NCI-H446 (cell line): ENCODE measurements at places on chromosomes 6 and 20.

DNA sequence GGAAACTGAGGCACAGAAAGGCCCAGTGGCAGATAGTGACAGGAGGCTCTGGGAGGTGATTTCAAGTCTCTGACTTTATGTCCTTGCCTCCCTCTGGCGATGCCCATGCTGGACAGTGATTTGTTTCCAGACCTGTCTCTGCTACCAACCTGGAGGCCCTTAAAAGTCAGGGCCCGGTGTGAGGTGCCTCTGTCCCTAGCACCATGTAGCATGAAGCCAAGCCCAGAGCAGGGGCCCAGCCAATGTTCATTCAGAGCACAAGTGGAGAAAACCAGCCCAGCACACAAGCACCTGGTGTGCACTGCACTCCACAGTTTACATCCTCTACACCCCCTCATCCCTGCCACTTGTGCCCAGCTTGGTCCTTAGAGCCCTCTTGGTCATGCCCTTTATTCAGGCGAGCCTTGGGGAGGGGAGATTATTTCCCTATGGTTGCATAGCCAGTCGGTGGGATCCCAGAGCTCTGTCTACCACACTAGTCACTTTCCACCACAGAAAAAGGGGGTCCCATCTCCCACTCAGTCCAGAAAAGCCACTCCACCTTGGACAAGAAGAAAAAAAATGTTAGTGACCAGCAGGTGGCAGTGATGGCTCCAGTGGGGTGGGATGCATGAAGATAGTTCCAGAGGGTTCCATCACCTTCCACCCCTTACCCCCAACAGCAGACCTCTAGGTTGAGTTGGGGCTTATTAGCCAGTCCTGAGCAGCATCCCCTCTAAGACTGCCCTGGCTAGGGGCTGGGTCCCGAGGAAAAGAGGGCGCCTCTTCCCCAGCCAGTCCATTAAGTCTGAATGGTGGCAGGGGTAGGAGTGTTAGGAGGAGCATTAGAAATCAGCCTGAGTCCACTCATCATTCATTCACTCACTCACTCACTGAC, 30.9 kb downstream of the KIAA1755 start:
- no peak for DNase-seq

- DNase-seq, result no peak
Observed at GRCh38 chr6:151388997-151389617, 2.3 kb downstream of the ZBTB2 start.

GRCh38 chr6:23447731-23448130, 678.3 kb upstream of the NRSN1 start:
- no peak for DNase-seq

- no peak for DNase-seq
Observed at GRCh38 chr20:21031666-21032065, 74.5 kb downstream of the LINC00237 start.

GRCh38 chr20:15889514-15890256, 683.6 kb downstream of the KIF16B start:
- peak; percentile 79 for DNase-seq

GRCh38 chr6:57195457-57195856, 23.3 kb downstream of the BAG2 start:
- DNase-seq, result no peak

- no peak for DNase-seq
Observed at GRCh38 chr6:128784266-128784665, 98.7 kb upstream of the LAMA2 start.

- no peak for DNase-seq
Observed at GRCh38 chr6:5566718-5567117, 305.4 kb downstream of the FARS2 start.

DNA sequence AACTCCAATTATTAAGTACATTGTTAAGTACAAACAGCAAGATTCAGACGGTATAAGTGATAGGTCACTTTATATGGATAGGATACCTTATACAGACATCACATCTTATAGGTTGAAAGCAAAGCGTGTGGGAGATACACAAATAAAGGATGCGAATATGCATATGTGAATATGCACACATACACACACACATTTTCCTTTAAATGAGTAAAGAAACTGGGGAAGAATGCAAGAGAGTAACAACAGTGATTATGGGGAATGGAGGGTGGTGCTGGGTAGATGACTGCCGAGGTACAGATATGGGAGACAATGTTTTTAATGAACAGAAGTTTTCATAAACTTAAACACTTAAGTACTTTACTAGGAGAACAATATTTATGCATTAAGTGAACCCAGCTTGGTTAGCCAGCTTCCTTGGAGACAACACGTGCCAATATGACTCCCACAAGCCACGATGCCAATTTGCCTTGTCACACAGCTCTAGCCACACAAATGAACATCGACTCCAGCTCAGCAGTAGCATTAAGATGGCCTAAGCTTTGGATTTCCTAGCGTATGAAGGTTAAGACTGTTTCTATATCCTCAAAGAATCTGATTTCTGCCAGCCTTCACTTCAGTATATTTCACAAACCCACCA, 96.6 kb downstream of the EPB41L2 start:
- no peak for DNase-seq

DNA sequence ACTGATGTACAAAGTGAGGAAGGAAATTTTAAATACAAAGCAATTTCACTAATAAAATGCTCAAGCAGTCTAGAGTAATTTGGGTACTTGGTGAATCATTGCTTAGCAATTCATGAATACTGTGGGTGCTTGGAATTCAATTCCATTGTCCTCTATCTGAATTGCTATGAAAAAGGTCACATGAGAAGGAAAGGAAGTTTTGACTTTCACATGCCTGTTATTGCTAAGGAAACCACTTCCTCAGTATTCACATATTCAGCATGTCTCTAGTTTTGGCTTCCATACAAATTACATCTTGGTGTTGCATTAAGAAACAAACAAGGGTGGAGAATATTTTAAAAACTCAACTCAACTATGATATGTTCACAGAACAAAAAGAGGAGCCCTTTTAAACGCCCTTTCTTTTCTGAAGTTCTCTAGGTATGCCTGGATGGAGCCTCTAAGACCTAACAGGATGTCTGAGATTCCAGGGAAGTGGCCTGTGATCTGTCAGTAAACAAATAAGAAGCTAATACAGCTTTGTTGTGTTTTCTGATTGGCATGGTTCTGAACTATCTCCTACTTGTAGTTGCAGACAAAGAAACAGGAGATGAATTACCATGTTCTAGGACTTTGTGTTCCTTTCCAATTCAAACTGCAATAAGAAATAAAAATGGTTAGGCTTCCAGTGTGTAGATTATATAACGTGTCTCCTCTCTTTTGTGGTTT, 190.4 kb downstream of the OGFRL1 start:
- DNase-seq, result no peak

DNA sequence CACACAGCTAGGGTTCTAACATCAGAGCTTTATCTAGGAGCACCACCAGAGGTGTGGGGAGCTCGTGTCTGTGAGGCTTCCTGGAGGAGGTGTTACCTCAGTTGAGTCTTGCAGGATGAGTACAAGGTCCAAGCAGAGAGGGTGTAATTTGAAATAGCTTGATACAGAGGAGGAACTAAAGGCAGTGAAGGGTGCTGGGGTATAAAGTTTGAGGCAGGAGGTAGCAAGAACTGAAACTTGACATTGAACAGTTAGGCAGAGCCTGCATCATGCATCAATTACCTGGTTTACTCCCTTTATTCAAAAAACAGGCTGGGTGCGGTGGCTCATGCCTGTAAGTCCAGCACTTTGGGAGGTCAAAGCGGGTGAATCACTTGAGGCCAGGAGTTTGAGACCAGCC, 241.2 kb downstream of the UST start:
- DNase-seq, result no peak

- no peak for DNase-seq
Observed at GRCh38 chr6:92160226-92160625, 1259.1 kb downstream of the EPHA7 start.

- DNase-seq, result peak; percentile 5
Observed at GRCh38 chr6:16058201-16058928, 70.5 kb upstream of the MYLIP start.

DNA sequence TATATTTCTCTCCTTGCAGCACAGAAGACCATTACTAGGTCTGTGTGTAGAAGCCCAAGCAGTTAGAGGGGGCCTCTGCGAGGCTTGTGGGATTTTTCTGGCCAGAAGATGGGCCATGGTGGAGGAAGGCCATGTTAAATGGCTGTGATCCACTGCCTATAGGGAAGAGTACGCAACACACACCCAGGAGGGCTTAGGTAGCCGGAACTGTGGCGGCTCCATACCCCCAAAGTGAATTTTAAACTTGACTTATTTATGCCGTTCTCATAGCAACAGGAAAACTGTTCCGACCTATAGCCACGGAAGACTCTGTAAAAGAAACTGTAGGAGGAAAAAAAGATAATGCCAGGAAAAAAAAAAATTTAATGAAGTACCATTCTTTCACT, 69.5 kb downstream of the SLX4IP start:
- DNase-seq, result no peak

DNA sequence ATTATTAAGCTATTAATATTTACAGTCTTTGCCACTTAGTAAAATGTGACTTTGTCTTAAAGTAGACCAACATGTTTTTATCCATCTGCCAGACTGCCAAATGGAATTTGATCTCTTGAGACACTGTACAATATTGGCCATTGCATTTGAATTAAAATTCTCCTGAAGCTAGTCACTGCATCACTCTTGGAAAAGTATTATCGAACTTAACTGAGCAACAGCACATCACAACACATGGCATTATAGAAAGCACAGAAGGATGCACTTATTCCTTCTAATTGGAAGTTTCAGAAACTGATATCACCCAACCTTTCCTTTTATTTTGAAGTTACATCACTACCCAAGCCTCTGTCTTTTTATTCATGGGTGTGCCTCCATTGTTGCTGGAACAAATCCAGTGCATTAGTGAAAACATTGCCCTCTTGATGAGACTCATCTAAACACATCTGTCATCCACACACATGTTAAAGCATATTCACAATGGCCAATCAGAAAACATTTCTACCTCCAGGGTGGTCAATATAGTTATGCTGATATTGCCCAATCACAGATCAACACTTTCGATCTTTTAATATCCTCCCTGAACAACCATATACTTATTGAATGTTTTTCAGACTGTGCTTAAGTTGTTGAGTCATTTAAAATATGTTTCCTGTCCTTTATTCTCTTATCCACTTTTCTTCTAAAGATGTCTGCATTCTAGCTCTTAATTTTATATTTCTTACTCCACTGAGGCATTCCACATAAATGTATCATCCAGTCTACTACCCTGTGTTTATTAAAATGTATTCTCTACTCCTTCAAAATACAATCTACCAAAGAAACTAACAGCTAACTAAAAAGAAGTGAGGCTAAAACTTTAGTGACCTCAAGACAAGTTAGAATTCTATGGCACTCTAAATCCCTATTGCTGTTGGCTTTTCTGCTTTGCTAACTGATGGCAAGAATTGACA, 535.0 kb downstream of the RFPL4B start:
- peak; percentile 41 for DNase-seq

- no peak for DNase-seq
Observed at GRCh38 chr6:166617359-166617758, 9.7 kb downstream of the RPS6KA2 start.

- DNase-seq, result no peak
Observed at GRCh38 chr6:5014072-5014561, 10.3 kb upstream of the RPP40 start.

DNA sequence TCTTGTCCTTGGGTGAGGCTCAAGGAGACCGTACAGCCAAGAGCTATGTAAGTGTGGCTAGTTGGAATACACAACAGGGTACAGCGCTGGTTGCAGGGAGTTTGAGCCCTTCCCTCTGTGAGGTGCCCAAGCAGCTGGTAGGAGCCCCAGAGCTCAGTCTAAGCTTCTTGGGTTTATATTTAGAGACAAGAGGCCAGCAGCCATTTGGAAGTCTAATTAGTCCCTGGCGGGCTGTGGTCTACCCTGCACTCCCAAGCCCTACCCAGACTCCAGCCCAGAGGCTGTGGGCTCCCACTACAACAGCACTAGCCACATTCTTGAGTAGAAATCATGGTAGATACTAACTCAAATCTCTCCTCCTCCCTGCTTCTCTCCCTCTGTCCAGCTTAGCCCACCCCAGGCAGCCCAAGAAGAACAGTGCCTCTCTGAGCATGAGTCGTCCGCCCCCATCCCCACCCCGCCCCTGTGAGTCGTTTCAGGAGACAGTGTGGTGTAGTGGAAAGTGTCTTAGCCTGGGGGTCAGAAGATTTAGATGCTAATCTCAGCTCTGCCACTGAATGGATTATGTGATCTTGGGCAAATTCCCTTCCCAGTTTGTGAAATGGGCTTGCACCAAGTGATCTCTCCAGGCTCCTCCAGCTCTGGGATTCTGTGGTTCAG, 37.8 kb downstream of the EIF2S2 start:
- DNase-seq, result no peak

DNA sequence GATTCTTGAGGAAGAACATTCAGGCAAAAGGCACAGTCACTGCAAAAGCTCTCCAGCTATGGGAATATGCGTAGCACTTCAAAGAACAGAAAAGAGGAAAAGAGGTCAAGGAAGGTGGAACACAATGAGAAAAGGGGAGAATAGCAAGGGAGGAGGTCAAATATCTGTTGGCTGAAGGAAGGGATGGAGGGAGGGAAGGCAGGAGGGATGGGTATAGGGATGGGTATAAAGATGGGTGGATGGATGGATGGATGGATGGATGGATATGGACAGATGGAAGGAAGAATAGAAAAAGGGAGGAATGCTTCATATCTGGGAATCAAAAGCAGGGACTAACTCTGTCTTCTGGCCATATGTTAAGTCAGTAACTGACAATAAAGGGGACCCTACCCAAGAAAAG, 164.2 kb upstream of the TOP1 start:
- DNase-seq, result no peak

- peak; percentile 23 for DNase-seq
Observed at GRCh38 chr6:79778816-79779215, 147.7 kb downstream of the SH3BGRL2 start.

DNA sequence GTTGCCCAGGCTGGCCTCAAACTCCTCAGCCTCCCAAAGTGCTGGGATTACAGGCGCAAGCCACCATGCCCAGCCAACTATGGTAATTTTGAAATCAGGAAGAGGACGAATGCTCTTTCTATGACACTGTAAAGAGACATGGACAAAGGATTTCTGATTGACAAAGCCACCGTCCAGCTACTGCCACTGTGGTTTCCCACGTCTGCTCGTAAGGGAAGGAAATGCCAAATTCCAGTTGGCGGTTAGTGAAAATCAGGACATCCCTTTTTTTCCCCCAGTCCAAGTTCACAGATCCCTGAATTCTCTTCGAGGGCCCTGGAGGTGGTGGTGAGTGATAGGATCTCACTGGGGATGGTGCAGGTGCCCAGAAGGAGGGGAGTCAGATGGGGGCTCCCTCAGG, 31.2 kb downstream of the SNAI1 start:
- no peak for DNase-seq

DNA sequence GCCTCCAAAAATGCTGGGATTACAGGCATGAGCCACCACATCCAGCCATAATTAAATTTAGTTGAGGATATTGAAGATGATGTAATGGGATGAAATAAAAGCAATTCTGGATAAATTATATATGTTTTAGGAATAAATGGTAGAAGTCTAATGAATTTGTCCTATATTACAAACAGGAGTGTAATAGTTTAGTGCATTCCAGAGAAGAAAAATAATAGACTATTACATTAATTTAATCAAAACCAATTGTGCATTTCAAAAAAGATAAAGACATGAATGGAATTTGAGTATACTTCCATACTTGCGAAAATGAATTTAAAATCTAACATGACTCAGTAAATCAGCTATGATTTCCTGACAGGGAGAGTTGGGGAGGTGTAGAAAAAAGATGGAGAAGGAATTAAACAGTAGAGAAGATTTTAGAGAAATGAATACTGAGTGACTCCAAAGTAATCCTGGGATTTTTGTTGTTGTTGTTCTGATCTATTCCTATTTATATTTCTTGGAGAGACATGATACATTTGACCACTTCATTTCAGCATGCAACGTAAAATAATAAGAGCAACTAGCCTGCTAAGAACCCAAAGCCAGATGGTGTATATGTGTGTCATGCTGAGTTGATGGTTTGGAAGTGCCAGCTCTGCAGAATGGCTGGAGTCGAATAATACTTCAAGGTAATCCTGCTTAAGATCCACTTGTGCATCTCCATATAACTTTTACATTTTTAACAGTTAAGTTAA, 67.4 kb downstream of the AIG1 start:
- peak; percentile 77 for DNase-seq
